ENCODE measurements at places on chromosomes 16 and 17.

DNA sequence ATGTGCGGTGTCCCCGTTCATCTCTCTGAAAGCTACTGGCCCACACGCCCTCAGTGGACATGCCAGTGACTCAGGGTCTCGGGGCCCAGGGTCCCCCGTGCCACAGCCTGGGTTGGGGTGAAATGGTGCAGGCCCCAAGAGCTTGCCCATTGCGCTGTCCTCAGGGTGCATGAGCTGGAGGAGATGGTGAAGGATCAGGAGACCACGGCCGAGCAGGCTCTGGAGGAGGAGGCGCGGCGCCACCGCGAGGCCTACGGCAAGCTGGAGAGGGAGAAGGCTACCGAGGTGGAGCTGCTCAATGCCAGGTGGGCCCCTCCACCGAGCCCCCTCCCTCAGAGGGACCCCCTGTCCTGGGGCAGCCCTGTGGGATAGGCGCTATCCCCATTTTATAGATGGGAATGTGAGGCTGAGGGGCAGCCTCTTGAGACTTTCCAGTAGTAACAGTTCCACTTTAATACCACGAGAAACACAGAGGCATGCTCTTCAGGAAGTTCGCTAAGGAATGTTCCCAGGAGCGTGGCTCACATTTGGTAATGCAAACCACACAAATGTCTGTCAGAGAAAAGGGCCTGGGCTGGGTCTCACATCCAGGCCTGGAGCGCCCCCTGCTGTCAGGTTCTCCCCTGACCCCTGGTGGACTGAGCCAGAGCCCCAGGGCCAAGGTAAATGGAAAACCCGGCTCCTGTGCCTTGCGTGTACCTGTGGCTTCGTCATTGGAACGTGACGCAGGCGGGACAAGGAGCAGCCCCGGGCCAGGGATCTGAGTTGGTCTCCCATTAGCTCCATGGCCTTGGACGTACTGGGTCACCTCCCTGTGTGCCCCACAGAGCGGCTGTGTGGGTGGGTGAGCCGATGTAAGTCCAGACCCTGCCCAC, 133.7 kb downstream of the RAB11FIP4 start:
- peak; percentile 87 for DNase-seq

DNA sequence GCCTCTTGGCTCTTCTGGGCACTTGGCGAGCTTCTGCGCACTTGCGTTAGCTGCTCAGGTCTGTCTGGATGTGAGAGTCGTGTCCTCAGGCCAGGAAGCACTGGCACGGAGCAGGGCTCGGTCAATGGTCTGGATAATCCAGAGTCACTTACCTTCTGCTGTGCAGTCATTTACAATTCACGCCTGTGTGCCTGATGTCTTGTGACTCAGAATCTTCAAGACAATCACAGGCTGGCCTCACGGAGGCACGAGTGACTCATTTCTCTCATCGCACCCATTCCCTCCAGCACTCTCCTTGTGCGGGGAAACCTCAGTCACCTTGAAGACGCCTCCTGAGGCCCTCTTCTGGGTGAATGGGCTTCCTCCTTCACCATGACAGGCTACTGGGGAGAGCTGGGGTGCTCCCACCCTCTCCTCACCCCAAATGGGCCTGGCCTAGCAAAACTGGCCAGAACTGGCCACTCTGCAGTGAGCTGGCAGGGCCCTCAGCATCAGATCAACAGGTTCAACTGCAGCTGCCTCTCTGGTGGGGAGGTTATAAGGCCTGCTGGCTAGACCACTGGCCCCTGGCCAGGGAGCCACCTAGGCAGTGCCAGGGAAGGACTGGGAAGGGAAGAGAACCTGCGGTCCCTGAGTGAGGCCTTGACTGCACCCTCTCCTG, 1.9 kb upstream of the CAPN15 start:
- DNase-seq: no peak

DNA sequence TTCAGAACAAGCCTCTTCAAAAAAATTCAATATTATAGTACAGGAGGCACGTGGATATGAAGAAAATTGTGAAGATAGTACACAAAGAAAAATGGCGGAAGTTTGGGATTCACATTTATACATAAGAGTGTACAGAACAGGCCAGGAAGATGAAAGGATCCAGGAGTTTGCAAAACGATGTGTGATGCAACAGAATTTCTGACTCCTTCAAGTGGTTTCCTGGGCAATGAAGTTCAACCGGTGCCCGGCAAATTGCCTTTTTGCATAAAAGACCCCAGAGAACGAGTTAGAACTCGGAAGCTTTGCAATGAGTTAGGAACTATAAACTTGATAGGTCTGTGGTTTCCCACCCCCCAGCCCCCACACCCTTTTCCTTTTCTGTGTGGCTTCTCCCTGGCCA, 189.1 kb downstream of the SALL1 start:
- DNase-seq: no peak

- DNase-seq: no peak
These were observed 71.1 kb downstream of the METRNL start for GRCh38 chr17:83150369-83151055.

GRCh38 chr17:44543213-44543904, 13.9 kb upstream of the FZD2 start:
- DNase-seq: peak; percentile 78

GRCh38 chr17:67157732-67158639, 87.0 kb downstream of the HELZ start:
- peak; percentile 64 for DNase-seq

- no peak for DNase-seq
These were observed 23.0 kb downstream of the CDH13 start for GRCh38 chr16:82649766-82650165.

DNA sequence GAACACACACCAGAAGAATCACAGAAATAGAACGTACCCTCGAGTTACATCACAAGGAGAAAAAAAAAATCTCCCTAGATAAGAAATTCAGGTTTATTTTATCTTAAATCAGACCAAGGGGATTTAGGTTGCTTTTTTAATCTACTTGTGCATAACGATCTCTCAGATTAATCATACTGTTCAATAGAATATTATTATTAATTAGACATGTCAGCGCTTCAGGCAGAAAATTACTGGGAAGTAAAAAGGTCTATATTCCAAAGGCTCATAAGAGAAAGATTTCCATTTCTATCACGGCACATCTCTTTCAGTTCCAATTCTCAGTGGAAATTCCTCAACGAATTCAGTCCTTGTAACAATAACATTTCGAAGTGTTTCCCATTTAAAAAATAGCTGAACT, 77.7 kb upstream of the PSMD7 start:
- DNase-seq: no peak
